Activated CD4-positive, alpha-beta memory T cell treated with anti-CD3 and anti-CD28 coated beads, Interleukin-2, amount 10 ng/mL, durations not matched to agents 7 days and 5 days (primary cell): ENCODE measurements at places on chromosomes 12 and 14. TPM values are rescaled to one million over a fixed set of nuclear protein-coding genes. Genes with fewer than 3 reads are reported as not detected.

DNA sequence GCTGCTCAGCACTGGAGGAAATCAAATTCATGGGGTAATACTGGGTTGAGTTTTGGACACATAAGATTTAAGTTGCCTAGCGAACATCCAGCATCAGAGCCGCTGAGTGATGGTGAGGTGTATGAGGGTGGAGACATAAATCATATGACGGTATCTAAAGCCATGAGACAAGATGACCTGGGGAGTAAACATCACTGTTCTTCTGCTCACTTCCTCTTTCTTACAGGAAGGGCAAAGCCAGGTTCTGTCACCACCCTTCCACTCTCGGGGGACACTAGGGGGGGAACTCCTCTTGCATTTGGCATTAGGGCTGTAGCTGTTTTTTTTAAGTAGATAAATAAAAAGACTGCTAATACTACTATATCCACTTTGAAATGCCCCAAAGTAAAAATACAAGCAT is 24.0 kb downstream of the PRDM4 start:
- DNase-seq, result no peak

DNA sequence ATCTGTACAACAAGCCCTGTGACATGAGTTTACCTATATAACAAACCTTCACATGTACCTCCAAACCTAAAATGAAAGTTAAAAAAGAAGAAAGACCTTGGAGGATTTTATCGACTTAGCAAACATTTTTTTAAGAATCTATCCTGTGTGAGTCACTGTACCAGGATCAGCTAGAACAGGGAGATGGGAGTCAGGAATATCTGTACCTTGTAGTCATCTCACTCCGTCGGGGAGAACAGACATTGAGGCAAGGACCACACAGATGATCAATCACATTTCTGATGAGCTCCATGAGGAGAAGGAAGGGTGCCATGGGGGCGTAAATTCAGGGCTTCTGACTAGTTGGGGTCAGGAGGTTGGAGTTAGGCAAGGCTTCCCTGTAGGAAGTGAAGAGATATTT is 310.6 kb downstream of the VRK1 start:
- no peak for DNase-seq

GRCh38 chr12:103401421-103401820 is 94.3 kb downstream of the C12orf42 start:
- DNase-seq, result no peak

- DNase-seq, result no peak
Measured at GRCh38 chr12:61629702-61630101, 630.5 kb upstream of the USP15 start.

- peak; percentile 23 for DNase-seq
Measured at GRCh38 chr12:124994437-124994975, 1.1 kb downstream of the BRI3BP start.

DNA sequence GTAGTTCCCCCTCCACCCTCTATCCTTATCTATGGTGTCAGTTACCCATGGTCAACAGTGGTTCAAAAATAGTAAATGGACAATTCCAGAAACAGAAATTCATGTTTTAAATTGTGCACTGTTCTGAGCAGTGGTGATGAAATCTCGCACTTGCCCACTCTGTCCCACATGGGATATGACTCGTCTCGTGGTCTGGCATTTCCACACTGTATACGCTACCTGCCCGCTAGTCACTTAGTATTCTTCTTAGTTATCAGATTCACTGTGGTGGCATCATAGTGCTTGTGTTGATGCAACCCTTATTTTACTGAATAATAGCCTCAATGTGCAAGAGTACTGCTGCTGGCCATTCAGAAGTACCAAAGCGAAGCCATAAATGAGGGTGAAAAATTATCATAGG is 507.0 kb downstream of the SNAPC1 start:
- no peak for DNase-seq

DNA sequence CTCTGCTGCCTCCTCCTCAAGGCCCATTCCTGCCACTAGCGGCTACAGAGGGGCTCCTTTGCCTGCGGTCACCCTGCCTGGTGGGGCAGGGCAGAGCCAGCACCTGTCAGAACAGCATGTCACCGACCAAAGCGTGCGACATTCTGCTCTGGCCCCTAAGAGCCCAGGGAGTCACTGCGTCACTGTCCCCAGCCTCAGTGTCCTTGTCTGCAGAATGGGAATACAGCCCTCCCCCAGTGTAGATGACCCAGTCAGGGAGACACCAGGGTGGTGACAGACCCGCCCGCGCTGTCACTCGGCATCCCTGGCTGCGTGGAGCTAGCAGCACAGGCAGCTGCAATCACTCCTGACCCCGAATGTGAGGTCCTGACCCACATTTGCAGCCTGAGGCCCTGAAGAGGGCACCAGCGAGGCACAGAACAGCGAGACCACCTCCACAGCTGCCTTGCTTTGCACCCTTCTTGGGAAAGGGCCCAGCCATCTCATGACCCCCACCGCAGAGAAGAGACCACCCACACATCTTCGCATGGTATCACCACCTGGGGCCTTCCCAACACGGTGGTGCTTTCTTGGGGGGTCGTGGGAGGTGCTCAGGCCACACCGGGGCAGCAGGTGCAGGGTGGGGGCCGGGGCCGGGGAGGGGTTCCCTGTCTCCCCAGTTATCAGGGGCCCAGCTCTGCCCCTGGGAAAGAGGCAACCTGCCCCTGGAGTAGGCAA is 2.5 kb downstream of the AHNAK2 start:
- no peak for DNase-seq

GRCh38 chr12:100141666-100141997 is 1.0 kb downstream of the BLTP3B start:
- DNase-seq, result peak; percentile 50

DNA sequence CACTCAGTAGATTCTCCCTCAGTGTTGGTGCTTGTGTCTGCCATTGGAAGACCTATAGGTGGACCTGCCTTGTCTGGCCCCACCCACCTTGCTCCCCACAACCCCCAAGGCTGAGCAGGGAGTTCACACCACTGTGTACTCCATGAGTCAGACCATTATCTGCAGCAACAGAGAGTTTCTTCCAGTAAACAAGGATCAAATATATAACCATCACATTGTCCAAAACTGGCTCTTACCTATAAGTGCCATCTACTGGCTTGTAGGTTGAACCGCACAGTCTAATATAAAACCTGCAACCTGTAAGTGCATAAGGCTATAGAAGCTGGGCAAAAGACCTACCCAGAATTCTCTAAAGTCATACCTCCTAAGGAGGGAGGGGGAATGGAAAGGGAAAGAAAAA is 7.9 kb downstream of the TAS2R13 start:
- DNase-seq, result no peak

DNA sequence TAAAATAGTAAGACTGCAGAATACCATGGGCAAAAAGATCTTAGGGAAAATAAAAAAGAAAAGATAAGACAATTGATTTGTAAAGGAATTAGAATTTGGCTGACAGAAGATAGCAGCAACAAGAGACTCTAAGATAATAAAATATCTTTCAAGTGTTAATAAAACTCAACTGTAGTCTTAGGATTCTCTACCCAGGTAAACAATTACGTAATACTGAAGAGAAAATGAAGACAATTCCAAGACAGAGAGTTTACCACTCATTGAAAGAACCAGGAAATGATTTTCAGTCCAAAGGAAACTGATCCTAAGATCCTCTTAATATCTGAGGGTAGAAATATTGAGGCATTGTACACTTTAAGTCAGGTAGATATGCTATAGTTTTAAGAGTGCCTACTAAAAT is 321.1 kb downstream of the CEP128 start:
- no peak for DNase-seq

DNA sequence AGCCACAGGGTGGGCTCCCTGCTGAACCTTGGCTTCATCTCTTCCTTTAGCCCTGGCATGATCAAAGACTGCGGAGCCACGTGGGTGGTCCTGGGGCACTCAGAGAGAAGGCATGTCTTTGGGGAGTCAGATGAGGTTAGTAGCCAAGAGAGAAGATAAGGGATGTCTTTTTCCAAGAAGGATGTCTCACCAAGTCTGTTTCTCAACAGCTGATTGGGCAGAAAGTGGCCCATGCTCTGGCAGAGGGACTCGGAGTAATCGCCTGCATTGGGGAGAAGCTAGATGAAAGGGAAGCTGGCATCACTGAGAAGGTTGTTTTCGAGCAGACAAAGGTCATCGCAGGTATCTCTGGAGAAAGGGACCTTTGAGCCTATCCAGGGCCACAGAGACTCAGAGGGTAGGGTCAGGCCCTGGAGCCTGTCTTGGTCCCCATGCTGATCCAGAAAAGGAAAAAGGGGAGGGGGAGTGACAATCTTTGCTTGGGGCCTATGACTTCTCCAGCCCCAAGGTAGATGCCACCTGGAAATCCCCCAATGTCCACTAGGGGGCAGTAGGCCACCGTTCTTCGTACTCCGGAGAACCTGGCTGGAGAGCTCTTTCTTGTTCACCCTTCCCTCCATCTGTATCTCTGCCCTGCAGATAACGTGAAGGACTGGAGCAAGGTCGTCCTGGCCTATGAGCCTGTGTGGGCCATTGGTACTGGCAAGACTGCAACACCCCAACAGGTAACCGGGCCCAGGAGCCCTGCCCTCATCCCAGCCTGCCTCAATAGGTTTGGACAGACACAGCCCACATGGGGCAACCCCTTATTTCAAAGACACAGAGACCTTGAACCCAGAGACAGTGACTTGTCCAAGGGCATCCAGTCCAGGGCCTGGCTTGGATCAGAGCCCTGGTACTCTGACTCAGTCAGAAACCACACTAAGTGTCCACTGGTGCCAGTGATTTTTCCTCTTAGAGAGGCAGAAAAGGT is 2.0 kb downstream of the TPI1 start:
- DNase-seq, result peak; percentile 88

GRCh38 chr12:88172844-88173407 is 30.8 kb downstream of the TMTC3 start:
- DNase-seq, result no peak

DNA sequence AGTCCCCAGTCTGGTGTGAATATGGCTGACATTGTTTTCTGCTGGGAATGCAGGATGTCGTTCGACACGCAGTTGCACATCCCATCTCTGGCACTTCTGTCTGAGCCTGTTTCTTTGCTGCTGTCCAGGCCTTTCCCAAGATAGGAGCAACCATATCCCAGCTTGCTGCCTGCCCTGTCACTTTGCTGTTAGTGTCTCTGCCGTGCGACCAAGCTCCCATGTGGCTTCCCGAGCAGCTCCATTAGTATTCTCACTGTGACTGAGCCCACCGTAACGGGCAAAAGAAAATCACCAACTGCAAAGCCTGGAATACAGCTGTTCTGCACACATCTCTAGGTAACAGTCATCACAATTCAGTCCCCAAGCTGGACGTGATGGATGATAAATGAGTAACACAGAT is 66.0 kb upstream of the CPSF6 start:
- DNase-seq, result no peak

DNA sequence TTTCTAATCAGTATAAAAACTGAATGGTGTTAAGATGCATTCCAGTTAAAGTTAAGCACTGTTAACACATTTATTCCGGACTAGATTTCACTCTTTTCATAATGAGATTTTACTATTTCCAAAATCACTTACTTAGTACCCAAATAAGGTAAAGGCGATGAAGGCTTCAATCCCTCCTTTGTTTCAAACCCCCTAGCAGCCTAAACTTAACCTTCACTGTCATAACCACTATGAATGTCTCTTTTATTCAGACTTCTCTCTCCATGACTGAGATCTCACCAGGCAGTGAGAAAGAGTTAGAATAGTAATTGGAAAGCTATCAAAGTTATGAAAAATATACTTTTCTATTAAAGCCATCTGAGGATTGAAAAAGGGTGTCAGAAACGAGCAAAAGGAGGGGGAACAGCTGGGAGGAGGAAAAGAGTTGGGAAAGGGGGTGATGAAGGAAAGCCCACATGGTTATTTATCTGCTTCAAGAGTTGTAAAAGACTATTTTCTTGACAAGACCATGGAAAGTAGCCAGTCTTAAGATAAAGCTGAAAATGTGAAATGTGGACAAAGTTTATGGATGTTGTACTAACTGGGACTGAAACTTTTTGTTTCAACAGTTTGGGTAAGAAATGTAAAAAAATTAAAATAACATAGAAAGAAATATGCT is 11.7 kb downstream of the EPS8 start:
- no peak for DNase-seq

GRCh38 chr14:23123419-23123818 is 4.4 kb upstream of the CEBPE start:
- no peak for DNase-seq

GRCh38 chr14:64763085-64763782 is 59.0 kb downstream of the PLEKHG3 start:
- DNase-seq, result no peak

DNA sequence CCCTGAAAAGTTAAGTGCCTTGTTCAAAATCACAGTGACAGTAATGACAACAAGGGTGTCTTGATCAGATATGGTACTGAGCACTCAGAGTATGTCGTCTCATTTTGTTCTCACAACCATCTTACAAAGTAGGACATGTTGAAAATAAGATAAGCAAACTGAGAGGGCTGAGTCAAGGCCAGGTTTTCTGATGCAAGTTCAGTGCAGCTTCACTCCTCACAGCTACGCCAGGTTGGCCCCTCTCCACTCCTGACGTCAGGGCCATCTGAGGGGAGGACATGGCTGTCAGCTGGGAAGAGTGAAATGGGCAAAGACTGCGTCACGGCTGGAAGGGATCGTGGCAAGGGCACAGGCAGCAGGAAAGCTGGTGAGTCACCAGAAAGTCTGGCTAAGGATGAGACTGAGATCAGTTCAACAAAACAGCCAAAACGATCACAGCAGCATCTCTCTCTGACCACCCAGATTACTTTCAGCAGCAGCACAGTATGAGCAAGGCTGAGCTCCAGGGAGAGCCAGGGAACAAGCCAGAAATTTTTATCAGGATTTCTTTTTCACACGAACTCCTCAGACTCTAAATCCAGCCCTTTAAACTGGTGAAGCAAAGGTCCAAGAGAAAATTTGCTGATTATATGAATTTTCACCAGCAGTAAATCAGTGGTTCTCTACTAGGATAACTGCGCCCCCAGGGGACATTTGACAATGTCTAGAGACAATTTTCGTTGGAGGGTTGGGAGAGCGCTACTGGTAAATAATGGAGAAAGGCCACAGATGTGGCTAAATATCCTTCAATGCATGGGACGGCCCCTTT is 297.9 kb upstream of the AMIGO2 start:
- DNase-seq, result no peak

DNA sequence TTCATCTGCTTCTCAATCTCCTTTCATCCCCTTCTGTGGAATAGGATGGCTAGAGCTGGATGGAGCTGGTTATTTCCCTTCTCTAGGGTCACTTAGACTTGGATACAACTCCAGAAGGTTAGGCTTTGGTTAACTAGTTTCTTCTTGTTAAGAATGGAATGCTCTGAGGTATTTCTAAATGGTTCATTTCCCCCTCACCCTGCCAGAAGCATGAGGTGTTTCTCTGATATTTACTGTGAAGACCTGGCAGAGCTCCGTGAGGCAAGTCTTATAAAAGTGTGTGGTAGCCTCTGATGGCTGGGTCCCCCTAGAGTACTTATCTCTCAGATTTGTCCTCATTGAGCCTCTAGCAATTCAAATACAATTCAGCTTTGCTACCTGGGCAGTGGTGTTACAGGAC is 207.9 kb downstream of the SLC16A7 start:
- no peak for DNase-seq

Gene CORO1C
- 35.7 TPM for total RNA-seq

Gene MYBPC1
- not detected for total RNA-seq

Gene NOC4L
- total RNA-seq, result 23.6 TPM
